ENCODE measurements at places on chromosomes 3 and 15.

DNA sequence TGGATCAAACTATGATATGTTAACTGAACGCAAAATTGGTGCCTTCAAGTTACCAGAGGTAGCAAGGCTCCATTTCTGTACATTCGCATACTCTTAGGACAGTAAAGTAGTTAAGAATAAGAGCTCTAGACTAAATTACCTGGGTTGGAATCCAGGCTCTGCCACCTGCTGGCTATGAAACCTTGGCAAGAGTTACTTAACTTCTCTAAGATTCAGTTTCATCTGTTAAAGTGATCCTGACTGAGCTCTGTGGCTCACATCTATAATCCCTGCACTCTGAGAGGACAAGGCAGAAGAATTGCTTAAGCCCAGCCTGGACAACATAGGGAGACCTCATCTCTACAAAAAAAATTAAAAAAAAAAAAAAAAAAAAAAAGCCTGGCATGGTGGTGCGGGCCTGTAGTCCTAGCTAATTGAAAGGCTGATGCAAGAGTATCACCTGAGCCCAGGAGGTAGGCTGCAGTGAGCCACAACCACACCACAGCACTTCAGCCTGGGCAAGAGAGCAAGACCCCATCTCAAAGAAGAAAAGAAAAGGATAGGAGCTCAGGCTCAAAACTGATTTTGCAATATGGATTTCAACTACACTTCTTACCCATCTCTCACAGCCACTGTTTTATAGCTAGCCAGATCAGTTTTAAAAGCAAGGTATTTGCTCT is 21.3 kb downstream of the GSK3B start:
- no peaks in the 10 kb centered on the region for H3K36me3 ChIP-seq
- no peak overlapping the region for H3K27ac ChIP-seq
- H3K4me1 ChIP-seq: peaks cover 7% of the 10 kb centered on the region
- H3K27me3 ChIP-seq: no peaks in the 10 kb centered on the region

DNA sequence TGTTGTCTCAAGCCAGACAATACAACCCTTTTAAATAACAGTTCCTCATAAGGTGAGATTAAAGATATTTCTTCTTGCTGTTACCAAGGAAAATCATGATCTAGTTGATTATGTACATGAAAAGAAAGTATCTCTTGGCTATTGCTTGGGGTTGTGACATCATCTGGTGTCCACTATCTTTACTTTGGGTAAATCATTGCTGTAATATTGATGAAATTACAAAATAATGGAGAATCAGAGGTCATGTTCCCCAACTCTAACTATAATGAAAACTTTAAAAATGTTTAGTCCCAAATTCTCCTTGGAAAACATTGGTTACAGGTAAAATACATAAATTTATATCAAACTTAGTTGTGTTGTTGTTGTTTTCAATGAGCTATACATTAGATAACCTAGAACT is 142.2 kb downstream of the ARPP21 start:
- no peaks in the 10 kb centered on the region for H3K36me3 ChIP-seq
- H3K27me3 ChIP-seq: no peaks in the 10 kb centered on the region
- no peak overlapping the region for H3K4me3 ChIP-seq
- no peak for DNase-seq
- H3K27ac ChIP-seq: no peak overlapping the region

- no peak overlapping the region for H3K27ac ChIP-seq
- no peaks in the 10 kb centered on the region for H3K36me3 ChIP-seq
- peaks cover 8% of the 10 kb centered on the region for H3K4me1 ChIP-seq
- no peaks in the 10 kb centered on the region for H3K27me3 ChIP-seq
Measured at GRCh38 chr3:187969581-187969950, 184.4 kb upstream of the LPP start.

DNA sequence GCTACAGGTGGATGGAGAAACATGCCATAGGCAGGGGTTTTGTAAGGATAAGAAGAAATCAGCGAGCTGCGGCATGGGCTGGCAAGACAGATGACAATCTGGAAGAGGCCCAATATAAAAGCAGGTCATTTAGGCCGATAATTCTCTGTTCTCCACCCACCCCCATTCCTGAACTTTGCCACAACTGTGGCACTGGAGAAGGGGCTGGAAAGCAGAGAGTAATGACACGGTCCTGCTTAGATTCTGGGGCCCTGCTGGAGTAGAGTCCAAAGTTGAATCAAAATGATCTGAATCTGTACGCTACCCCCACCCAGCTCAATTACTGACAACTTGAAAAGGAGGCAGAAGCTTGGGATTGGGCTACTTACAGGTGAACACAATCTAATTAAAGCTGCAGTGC is 18.4 kb upstream of the BUB1B start:
- no peaks in the 10 kb centered on the region for H3K36me3 ChIP-seq
- no peak overlapping the region for H3K4me3 ChIP-seq
- no peak for DNase-seq
- H3K27me3 ChIP-seq: no peaks in the 10 kb centered on the region

DNA sequence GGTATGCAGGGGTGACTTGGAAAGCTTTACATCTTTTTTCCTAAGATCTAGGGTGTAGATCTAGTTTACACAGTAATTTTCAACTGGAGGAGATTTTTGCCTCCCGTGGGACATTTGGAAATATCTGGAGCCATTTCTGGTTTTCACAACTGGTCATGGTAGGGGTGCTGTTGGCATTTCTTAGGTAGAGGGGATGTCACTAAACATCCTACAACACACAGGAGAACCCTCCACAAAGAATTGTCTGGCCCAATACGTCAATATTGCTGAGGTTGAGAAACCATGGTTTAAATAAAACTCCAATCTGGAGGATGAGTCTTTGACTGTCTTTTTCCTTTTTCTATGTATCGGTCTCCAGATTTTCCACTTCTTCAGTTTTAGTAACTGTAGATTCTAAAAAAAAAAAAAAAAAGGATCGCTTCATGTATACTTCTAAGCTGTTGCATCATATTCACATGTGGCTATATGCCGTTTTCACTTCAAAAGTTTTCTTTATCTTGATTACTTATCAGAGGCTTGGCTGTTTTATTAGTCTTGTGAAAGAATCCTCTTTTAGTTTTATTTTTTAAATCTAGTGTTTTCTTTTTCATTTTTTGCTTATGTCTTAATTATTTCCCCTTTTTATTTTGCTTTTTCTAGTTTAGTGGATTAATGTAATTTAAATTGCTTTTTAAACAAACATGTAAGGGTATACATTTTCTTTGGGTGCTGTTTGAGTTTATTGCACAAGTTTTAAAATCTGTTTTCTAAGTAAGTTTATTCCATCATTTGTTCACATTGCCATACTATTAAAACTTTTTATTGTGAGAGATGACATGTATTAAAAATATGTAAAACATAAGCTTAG is 21.2 kb downstream of the UBE2Q2 start:
- DNase-seq: no peak
- H3K27me3 ChIP-seq: no peaks in the 10 kb centered on the region
- H3K36me3 ChIP-seq: peaks cover 41% of the 10 kb centered on the region
- no peak overlapping the region for H3K27ac ChIP-seq
- H3K4me3 ChIP-seq: no peak overlapping the region

Measured in CD4-positive, alpha-beta T cell (primary cell).